ENCODE measurements at places on chromosomes 11 and 22.

DNA sequence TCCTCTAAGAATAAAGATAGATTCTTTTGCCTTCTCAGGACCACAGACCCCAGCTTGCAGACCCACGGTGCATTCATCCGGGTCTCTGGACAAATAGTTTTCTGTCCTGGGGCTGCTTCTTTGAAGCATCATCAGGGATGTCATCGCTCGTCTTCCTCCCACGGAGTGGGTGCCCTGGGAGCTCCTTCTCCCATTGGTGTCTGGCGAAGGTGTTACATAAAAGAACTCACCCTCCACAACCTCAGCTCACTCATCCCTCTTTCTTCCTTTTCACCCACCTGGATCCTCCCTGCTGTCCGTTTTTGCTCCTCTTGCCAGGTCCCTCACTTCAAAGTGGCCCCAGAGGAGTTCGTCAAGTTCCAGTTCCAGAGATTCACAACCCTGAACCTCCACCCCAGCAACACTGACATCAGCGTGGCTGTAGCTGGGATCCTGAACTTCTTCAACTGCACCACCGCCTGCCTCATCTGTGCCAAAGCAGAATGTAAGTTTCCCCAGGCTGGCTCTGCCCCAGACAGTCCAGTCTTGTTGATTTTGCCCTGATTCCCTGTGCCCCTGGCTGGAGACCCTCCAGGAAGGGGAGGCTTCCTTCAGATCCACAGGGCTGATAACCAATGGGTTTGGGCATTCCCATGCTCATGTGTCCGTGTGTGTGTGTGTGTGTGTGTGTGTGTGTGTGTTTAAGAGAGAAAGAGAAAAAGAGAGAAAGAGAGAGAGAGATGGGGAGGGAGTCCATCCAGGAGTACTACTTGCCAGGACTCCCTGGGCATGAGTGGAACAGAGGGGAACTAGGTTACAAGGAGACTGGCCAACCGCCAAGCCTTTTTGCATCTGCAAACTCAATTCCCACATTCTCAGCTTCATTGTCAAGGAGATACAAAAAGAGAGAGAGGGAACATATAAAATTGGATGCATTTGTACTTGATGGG lies 204.2 kb upstream of the TBCEL start:
- no peak for DNase-seq

DNA sequence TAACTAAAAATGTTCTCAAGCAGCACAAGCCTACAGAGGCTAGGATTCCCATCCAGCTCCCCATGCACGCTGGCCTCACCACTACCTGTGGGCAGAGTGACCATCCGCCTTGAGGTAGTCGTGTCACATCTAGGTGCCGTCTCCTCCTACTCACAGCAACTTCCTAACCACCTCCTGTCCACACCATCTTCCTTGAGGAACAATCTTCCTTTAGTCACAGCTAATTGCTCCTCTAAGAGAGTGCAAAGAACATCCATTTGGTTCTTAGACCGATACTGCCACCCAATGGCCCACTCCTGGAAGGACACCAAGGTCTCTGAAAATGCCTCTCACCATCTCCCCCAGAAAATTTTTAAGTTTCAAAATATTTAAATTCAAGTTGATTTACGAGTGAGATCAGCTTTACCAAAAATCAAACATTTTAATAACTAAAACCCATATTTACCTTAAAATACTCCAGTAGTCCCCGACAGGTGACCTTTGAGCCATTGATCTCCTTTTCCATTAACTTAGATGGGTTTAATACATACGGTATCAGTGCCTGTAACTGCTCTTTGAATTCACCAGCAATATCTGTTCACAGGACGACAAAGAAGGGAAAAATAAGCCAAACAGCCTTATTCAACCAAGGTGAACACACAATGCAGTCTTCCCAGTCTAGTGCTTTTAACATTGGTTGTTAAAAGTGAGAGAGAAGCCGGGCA lies 21.7 kb upstream of the PLAAT3 start:
- DNase-seq = peak; percentile 54

DNA sequence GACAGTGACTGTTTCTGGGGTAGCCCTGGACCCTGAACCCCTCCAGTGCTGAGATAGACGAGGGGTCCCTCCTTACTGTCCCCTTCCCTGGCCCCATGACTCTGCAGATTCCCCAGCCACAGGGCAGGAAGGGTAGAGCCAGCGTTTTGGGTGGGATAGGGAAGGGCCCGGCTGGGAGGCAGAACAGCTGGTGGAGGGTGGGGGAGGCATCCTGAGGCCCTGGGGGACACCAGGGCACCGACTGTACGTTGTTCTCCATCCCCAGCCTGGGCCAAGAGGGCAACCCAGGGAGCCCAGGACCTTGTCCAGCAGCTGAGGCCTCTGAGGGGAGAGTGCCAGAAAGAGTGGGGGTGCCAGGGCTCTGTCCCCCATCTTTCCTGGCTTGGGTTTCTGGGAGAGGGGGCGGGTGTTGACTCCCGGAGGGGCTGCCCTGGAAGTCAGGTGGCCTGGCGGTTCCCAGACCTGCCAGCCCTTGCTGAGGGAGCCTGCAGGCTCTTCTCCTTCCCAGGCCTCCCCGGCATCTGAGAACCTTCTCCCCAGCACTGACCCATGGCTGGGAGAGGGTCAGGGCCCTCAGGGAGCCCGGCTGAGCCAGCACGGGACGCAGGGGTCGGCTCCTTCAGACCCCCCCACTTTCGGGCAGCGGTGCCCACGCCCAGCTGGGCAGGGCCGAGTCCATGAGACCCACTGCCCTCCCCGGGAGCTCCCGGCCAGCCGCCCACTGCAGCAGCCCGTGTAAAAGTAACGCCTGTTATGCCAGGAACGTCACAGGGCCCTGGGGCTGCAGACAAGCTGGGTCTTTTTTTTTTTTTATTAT lies 30.3 kb downstream of the IGF2 start:
- no peak for DNase-seq

- no peak for DNase-seq
These were observed 67.0 kb downstream of the MAML2 start for GRCh38 chr11:96275801-96276594.

DNA sequence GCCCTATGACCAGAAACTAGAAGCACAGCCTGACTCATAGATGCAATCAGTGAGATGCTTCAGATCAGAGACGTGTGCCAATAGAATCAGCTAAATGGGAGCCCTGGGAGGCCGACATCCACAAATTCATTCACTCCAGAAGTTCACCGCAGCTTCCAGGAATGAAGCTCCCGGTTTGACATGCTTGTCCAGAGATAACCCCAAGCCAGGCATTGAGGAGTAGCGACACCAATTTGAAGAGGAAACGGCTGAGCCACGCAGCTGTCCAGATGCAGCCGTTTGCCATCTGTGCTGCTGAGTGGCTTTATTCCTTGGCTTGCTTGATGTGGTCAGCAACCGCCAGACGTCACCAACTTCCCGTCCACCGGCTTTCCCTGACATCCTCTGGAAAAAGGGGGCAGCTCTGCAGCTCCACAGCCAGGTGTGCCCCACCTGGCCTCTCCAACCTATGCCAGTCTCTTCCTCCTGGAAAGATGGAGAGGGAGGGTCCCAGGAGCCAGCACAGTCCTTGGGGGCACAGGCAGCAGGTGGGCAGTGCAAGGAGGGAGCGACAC lies 123.9 kb upstream of the OPCML start:
- DNase-seq = no peak

DNA sequence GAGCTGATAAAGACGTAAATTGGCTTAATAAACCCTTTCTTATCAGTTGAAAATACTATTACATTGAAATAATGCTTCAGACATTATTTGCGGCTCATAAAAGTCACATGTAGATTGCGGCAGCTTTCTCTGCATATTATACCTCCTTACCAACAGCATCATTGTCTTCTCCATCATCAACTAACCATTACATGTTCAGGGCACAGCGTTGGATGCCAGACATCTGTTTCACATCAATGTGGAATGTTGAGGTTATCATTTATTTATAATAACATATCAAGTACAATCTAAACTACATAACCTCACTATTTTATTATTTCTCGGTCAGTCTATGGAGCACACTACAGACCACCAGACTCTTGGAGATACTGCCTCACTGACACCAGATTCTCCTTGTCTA lies 573.8 kb upstream of the FAT3 start:
- no peak for DNase-seq

DNA sequence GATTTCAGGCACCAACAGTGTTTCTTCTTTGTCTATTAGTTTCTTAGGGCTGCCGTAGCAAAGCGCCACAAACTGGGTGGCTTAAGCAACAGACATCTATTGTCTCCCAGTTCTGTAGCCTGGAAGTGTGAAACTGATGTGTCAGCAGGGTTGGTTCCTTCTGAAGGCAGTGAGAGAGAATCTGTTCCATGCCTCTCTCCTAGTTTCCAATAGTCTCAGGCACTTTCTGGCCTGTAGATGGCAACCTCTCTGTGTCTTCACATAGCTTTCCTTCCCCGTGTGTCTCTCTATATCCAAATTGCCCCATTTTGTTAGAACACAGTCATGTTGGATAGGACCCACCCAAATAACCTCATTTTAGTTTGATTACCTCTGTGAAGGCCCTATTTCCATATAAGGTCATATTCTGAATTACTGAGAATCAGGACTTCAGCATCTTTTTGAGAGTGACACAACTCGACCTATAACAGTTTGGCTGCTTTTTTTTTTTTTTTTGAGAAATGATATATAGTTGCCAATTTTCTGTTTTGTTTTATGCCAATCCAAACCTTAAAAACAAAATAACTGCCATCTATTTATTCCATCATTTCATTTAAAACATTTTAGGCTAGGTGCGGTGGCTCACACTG lies 108.2 kb downstream of the SLC36A4 start:
- no peak for DNase-seq

GRCh38 chr11:22690871-22691270 lies 24.5 kb downstream of the GAS2 start:
- DNase-seq = no peak

GRCh38 chr22:43501878-43502277 lies 90.1 kb downstream of the MPPED1 start:
- no peak for DNase-seq

DNA sequence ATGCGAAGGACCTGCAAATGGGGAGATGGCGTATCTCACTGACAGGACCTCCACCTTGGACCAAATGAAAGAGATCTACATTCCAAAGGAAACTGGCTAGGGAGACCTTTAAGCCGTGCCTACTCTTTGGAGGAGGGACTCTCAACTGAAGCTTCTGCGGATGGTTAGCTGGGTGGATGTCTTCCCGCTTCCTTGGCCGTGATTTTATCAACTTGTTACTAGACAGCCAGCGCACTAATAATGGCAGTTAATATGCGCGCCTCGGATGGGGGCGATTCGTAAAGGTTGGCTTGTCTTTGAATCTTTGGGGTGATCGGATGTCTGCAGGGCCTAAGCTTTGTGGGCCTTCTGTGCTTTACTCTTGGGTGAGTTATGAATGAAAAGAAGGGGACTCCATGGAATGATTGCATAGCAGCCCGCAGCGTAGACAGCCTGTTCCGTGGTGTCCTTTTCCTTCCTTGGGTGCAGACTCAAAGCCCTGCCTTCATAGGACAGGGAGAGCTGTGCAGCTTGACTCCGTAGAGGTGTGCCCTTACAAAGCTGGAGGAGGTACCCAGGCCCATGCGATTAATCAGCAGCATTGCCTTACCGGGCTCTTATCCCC lies 1.5 kb downstream of the ZNRF3 start:
- no peak for DNase-seq

GRCh38 chr22:19767427-19768341 lies 7.1 kb downstream of the TBX1 start:
- no peak for DNase-seq

DNA sequence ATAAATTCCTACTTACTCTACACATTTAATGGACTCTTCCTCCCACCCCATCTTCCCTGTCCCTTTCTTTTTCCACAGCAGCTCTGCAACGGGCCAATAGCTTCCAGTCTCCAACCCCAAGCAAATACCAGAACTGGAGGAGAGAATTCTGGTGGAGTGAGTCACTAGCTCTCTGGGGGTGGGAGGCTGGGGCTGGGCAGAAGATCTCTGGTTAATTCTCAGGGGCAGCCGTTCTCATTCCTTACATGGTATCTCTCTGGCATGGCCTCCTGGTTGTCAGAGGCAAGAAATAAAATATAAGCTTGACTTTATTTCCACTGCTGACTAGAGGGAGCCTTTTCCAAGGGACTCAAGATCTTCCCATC lies 90.4 kb upstream of the PARVA start:
- no peak for DNase-seq

DNA sequence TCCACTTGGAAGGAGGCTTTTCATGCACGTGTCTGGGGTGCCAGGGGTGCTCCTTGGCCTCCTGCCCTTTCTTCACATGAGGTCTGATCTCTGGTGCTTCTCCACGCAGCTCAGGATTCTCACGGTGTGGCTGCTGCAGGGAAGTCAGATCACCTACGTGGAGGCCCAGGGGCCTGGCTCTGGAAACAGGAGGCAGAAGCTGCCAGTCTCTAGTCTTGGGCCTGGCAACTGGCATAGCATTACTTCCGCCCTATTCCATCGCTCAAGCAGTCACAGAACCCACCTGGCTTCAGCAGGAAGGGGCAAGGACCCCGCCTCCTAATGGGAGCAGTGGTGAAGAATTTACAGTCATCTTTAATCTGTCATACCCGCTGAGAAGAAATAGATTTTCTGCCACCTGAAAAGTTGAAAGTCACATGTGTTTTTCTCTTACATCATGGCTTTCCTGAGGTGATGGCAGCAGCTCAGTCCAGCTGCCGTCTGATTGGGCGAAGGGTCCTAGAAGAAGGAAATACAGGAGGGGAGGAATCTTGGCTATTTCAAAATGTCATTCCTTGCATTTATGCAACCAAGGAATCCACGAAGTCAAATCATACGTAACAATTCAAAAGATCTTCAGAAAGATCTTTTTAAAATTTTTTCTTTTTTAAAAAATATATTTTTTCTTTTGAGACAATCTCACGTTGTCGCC lies 50.1 kb upstream of the DKK3 start:
- DNase-seq = no peak

GRCh38 chr11:81569999-81570398 lies 1163.7 kb downstream of the FAM181B start:
- DNase-seq = no peak

GRCh38 chr11:72398058-72398758 lies 36.1 kb downstream of the CLPB start:
- DNase-seq = no peak

DNA sequence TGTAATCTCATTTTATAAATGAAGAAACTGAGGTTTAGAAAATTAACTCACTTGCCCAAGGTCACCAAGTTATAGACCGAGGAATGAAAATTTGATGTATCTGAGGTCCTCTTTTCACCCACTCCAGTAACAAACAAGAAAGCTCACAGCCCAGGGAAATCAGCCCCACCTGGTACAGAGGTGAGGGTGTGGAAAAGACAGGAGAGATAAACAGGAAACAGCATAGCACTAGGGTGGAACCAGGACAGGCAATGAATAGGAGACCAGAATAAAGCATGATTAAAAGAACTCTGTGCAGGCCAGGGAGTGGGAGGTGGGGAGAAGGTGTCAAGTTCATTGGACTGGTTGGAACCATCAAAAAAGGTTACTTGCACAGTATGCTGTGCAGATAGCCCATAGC lies 46.2 kb upstream of the SMCO4 start:
- DNase-seq = no peak

DNA sequence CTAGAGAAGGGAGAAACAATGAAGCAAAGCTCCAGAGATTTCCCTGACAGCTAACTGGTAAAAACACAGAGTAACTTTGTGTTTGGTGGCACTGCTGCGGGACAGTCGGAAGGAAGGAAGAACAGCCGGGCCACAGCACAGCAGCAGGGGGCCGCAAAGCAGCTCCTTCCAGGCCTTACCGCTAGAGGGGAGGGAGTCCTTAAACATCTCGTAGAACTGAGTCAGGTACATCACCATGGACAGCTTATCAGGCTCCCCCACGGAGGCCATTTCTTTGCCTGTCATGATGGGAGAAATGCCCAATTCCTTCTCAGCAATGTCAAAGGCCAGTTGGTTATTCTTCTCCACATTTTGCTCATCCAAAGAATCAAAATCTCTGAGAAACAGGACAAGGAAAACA lies 114.6 kb upstream of the BID start:
- DNase-seq = no peak

- no peak for DNase-seq
These were observed 265.5 kb upstream of the ISX start for GRCh38 chr22:34800260-34800980.

Measured in stimulated activated CD4-positive, alpha-beta T cell treated with anti-CD3 and anti-CD28 coated beads, Interleukin-1b, Interleukin-23, amount 100 ng/mL, for 1 hour (primary cell).